ENCODE measurements at places on chromosomes 7 and 10. TPM values are rescaled to one million over a fixed set of nuclear protein-coding genes. Genes with fewer than 3 reads are reported as not detected.

DNA sequence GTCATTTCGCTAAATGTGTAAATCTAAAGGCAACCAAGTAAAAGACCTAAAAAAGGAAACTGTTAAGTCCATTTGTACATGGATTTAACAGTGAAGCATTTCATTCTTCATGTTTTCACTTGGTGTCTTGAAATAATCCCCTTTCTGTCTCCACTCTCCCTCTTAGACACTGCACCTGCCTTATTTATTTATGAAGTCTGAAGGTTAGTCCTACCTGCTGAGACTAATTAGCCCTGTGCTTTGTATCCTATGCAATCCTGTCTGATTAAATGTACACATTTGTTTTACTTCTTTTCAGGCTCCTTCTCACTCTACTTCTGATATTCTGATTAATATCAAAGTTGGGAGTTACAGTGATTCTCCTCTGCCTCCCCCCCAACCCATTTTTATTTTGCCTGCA is 1.9 kb upstream of the TCF7L2 start:
- no peak for DNase-seq

GRCh38 chr10:22461891-22462290 is 116.6 kb downstream of the SPAG6 start:
- no peak for DNase-seq

- DNase-seq = no peak
Observed at GRCh38 chr7:46626261-46626660, 705.2 kb upstream of the IGFBP3 start.

DNA sequence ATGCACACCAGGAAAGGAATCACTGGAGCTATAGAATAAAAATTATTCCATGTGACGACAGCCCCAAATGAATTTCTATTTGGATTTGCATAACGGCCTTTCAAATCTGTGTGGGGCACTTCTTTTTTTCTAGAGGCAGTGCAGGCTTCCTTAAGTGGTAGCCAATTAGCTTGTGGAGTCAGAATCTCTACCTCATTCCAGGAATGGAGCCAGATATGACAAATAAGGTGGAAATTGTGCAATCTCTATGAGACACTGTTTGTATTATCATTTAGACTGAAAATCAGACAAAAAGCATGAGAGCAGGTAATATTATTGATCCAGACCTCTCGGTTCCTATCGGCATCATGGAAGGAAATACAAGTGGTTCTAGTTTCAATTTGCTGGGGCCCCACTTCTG is 78.7 kb downstream of the BEND7 start:
- no peak for DNase-seq

- no peak for DNase-seq
Observed at GRCh38 chr7:94656658-94656924, 658 bp upstream of the SGCE start.

Gene EGR2
- 11.8 TPM for total RNA-seq

Gene ATP6V0A4
- 7.7 TPM for total RNA-seq
